ENCODE measurements at places on chromosomes 12 and 14.

DNA sequence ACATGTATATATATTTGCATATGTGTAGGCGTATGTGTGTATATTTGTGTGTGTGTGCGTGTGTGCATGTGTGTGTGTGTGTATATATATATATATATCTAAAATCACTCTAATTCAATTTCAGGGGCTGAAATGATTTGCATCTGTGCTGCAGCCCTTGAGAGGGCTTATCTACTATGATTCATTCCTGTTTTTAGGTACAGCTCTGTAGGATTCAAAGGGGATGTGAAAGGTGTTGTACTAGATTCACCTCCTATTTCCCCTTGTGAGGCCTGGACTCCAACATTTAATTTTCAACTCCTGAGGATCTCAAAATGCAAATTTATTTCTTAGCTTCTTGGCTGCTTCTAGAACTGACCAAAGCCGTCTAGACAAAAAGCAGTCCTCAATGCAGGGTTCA lies 11.1 kb downstream of the ERP27 start:
- no peak for DNase-seq

GRCh38 chr12:40745386-40745785 lies 53.1 kb downstream of the CNTN1 start:
- no peak for DNase-seq

DNA sequence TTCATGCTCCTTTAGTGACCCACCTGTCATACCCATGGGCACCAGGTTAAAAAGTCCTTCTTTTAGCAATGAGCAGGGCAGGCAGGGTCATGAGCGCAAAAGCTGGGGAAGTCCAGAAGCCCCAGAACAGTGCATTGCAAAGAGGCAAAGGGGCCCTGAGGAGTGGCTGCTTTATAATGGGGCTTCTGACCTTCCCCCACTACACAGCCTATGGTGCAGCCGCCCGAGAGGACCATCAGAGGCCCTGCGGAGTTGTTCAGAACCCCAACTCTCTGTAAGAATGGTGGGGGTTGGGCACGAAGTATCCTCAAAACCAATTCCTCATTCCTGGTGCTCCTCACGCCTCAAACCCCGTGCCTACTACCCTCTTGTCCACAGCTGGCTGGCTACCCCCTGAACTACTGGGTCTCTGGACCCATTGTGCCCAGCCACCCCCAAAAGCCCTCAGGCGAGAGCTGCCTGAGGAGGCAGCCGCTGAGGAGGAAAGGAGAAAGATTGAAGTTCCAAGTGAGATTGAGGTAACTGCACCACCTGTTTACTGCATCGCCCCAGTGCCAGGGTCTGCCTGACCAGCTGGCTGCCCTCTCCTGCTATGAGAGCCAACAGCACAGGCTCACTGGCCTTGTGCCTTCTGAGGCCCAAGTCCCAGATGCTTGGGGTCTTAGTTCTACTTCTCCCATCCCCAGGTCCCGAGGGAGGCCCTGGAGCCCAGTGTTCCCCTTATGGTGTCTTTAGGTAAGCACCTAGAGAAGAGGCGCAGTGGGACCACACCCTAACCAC lies 6.7 kb downstream of the REC8 start:
- no peak for DNase-seq

- no peak for DNase-seq
These were observed 24.6 kb downstream of the LIN7A start for GRCh38 chr12:80912901-80913770.

DNA sequence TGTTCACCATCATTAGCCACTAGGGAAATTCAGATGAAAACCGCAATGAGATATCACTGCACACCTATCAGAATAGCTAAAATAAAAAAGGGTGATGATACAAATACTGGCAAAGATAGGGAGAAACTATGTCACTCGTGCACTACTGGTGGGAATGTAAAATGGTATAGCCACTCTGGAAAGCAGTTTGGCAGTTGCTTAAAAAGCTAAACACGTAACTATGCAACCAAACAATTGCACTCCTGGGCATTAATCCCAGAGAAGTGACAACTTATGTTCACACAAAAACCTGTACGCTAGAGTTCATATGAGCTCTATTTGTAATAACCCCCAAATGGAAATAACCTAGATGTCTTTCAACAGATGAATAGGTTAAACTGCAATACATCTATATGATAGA lies 35.4 kb downstream of the GPR135 start:
- DNase-seq: no peak

GRCh38 chr12:71871116-71871515 lies 31.6 kb downstream of the TBC1D15 start:
- no peak for DNase-seq

DNA sequence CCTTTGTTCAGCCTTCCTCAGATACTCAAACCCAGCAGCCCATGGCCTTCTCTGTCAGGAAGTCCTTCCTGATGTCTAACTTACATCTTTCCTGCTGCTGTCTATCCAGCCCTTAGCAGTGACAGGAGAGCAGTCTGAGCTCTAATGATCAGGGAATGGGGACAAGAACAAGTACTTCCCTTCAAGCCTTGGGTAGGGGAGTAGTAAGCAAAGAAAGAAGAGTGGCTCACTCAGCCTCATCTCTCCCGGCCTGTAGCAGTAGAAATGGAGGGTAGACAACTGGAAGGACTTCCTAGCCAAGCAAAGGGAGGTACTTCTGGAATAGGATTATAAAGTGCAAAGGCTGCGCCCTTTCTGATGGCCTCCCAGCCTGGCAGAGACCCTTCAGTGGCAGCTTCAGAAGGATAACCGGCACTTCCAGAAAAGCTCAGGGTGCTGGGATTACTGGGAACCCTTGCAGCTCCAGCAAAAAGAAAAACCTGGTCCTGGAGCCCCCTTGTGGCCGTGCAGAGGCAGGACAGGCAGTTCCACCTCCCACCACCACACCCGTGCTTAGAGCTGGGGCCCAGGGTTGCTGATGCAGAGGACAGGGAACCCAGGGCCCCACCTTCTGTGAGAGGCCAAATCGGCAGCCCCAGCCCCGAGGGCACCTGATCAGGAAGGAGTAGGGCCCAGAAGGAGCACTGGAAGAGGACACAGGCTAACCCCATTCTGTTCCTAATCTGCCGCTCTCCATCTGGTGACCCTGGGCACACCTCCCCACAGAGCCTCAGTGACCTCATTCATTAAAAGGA lies 12.4 kb upstream of the SMUG1 start:
- no peak for DNase-seq

DNA sequence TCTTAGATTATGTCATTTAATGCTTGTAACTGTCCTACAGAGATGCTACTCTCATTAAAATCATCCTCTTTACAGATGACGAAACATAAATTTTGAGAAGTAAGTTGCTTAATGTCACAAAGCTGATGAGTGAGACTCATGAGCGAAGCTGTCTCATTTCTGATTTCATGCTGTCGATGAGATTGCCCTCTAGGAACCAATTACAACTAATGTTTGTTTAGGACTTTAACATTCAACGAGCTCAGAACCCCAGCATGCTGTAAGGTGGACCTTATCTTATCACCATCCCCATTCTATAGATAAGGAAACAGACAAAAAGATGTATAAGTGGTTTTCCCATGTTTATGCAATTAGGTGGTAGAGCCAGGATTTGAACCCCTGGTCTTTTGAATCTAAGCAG lies 23.1 kb downstream of the BHLHE41 start:
- no peak for DNase-seq

GRCh38 chr12:53746592-53747092 lies 5.1 kb downstream of the CISTR start:
- DNase-seq: peak; percentile 45

DNA sequence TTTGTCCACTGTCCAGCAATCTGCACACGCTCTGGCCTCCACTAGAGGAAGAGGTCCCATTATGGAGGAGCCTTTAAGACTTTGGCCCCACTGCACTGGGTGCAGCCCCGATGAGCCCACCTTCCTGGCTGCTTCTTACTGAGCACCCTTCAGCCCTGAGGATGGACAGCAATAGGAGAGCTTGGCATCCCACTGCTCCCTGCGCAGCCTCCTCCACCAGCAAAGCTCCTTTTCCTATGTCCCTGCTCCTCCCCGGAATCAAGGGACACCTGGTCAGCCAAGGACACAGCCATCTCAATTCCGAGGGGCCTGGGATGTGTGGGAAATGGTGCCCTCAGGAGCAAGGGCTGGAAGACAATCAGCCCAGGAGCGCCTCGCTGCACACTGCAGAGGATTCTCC lies 94.7 kb downstream of the GCH1 start:
- DNase-seq: no peak

DNA sequence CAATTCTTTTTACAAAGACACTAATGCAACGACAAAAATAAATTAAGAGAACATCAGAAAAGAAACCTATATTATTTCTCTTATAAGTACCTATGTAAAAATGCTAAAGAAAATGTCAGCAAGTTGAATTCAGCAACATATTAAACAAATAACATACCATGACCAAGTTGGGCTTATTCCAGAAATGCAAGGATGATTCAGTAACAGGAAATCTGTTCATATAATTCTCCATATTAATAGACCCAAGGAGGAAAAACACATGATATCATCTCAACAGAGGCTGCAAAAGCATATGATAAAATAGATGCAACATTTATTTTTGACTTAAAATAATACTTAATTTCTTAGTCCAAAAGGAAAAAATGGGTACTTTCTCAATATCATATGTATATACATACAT lies 25.1 kb upstream of the GPHB5 start:
- DNase-seq: no peak

GRCh38 chr14:27164139-27164538 lies 566.3 kb upstream of the NOVA1 start:
- no peak for DNase-seq

DNA sequence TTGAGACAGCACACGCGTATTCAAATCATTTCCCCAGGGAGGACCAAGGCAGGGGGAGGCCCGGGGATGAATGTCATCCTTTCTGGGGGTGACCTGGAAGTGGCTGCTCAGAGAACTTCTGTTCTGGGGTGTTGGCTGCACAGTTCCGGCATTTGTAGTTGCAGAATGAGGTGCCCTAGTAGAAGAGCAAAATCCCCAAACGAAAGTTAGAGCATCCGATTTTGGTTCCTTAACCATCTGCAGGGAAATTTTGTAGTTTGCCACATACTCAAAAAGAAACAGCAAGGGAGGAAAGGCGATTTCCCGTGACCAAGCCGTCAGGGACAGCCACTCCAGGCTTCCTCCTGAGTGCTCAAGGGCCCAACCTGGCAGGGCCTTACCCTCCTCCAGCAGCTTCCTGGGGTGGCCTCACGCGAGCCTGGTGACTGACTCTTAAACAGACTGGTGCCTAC lies 13.0 kb upstream of the TRAF3 start:
- no peak for DNase-seq

DNA sequence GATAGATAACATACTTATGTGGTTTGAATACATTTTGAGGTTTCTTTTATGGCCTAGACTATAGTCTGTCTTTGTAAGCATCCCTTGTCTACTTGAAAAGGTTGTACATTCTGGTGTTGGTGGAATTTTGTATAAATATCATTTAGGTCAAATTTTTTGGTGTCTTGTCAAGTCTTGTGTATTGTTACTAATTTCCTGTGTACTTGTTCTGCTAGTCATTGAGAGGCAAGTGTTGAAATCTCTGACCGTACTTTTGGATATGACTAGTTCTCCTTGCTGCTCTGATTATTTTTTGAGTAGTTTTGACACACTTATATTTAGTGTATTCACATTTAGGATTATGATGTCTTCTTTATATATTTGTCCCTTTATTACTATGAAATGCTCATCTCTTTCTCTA lies 219.6 kb downstream of the CCDC91 start:
- no peak for DNase-seq

- no peak for DNase-seq
These were observed 16.2 kb downstream of the KIF21A start for GRCh38 chr12:39426636-39427240.

GRCh38 chr12:116314477-116314876 lies 37.0 kb upstream of the MED13L start:
- DNase-seq: no peak

GRCh38 chr12:12665194-12665593 lies 30.8 kb downstream of the GPR19 start:
- DNase-seq: no peak

DNA sequence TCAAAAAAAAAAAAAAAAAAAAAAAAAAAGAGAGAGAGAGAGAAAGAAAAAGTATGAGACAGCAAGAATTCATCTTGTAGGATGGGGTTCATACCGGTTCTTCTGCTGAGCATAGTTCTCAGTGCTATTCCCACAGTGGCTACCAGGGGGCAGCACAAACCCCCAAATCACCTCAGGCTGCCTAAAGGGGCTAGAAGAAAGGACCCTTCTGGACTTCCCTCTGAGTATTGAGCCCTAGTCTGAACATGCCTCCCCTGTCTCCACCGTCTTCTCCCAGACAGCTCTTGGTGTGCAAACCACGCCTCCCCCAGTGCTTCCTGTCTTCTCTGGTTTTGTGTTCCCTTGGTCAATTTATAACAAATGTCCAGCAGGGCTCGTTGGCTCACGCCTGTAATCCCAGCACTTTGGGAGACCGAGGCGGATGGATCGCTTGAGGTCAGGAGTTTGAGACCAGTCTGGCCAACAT lies 31.3 kb upstream of the SMUG1 start:
- no peak for DNase-seq

GRCh38 chr12:81360916-81361315 lies 283.0 kb downstream of the ACSS3 start:
- DNase-seq: no peak

DNA sequence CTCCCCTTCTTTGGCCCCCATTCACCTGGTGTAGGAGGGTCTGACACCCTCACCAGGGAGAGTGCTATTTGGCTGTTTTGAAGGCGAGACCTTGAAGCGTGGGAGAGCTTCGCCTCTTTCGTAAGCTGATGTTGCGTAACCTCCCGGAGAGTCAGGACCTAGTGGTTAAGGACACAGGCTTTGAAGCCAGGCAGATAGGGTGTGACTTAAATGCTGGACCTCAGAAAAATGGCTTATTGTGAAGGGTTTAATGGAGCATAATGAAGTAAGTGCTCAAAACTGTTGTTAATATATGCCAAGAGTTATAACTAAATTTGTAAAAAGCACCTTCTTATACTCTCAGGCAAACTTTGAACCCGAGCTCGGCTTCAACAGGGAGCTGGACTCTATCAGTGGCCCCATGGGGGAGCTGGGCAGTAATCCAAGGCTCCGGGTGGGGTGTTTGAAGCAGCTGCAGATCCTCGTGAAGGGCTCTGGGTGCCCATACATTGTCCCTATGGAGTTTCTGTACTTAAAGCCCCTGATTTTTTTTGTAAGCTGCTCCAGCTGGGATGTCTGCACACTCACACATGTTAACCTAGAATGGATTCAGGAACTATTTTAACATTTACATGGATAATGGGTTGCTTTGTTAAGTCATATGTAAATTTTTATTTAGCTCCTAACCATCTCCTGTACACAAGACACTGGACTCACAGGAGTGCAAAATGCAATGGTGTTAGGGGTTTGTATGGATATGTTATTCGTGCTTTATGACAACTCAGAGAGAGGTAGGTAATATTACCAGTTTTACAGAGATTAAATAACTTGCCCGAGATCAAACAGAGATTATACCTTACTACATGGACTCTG lies 26.0 kb downstream of the PPFIBP1 start:
- no peak for DNase-seq
